Thyroid gland (tissue), 4 donors: ENCODE measurements at places on chromosomes 3 and 15. TPM values are rescaled to one million over a fixed set of nuclear protein-coding genes. Genes with fewer than 3 reads are reported as not detected.

DNA sequence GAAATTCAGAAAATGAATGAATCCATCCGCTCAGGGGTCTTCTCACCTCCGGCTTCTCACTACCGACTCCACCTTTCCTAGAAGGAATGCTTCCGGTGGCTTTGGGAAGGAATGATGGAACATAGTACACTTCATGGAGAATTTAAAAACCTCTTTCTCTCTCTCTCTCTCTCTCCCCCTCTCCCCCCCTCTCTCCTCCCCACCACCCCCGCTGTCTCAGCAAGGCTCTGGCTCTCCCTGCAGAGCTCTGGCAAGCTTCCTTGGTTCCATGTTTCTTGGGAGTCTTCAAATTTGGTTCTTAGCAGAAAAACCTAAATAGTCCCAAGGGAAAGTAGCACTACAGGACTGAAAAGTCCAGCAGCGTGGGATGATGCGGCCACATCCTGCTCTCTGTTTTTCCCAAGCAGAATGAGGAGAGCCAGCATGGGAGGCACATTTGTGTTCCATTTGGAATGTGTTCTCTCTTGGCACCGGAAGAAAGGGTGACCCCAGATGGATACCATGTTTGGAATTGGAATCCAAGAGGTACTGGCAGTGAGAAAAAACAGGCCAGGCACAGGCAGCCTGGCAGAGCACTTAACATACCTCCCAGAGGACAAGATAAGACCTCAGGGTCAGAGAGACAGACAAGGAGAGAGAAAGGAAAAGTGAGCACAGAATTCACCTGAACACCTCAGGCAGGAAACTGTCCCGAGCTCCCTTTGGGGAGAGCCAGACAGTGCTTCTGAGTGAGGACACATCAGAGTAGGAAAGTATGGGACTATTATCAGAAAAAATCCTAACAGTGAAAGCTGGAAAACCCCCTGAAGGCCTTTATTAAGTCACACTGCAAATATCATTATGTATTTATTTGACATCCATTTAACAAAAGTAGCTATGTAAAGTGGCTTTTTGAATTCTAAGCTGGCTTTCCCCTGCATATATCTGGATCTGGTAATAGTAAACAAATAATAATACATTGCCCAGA is at the start of gene POPDC2:
Gene POPDC2, minus strand, starts transcription at position 116 of the 967 bp plus-strand sequence. CDS start 166 bp downstream, outside the sequence.
- no peak for DNase-seq

- no peak for DNase-seq
Measured at GRCh38 chr3:10247679-10248183, 528 bp upstream of the TATDN2 start.

DNA sequence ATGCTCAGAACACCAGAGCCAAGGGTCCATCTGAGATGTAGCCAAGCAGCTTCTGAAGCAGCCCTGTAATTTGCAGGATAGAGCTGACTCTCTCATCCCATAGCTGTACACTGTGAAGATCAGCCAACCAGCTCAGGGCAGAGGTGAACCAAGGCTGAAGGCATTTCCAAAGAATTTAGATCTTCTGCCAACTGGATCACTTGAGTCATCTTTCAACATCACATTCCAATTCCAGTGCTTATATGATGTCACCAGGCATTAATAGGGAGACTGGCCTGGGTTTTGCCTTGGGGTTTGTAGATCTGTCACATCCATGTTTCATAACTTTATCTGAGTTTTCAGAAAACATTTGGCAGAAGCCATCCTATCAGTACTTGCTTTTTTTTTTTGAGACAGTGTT is 98.2 kb downstream of the NR2F2 start:
- no peak for DNase-seq

DNA sequence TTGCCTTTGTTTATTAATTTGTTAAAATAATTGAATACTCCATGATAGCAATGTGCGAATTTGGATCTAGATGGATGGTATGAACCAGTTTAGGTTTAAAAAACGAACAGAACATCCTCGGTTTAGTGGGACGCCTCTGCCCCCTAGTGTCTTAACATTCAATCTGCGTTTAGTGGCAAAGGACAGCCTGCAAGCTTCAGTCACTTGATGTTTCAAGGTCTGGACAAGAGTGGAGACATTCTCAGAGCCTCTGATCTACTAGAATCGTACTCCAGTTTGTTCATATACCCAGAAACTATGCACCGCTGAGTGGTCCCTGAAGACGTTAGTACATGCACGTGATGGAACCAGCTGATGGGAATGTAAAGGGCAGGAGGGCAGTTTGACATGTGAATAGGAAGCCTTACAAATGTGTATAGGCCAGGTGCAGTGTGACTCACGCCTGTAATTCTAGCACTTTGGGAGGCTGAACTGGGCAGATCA is 17.8 kb upstream of the ATP13A4 start:
- peak; percentile 75 for DNase-seq

DNA sequence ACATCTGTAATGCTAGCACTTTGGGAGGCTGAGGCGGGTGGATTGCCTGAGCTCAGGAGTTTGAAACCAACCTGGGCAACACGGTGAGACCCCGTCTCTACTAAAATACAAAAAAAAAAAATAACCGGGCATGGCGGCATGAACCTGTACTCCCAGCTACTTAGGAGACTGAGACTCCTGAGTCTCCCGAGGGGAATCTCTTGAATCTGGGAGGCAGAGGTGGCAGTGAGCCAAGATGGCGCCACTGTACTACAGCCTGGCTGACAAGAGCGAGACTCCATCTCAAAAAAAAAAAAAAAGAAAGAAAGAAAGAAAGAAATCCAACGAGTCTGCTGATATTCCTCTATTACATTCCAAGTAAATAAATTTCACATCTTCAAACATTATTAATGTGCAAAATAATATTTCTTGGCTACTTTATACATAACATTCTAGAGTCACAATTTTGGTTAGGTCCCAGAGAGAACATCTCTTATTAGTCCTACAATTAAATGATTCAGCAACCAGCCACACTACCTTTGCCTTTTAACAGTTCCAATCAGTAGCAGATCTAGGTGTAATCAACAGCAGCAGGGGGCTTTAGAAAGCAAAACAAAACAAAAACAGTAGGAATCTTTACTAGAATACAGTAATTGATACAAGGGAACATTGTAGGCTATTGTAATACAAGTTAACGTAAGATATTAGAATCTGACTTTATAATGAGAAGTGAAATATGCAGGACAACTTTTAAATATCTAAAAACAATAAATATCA is 195.8 kb downstream of the TBC1D5 start:
- no peak for DNase-seq

Gene ZNF501
- total RNA-seq, result 15.9 TPM

Gene OR4F15
- total RNA-seq, result not detected

DNA sequence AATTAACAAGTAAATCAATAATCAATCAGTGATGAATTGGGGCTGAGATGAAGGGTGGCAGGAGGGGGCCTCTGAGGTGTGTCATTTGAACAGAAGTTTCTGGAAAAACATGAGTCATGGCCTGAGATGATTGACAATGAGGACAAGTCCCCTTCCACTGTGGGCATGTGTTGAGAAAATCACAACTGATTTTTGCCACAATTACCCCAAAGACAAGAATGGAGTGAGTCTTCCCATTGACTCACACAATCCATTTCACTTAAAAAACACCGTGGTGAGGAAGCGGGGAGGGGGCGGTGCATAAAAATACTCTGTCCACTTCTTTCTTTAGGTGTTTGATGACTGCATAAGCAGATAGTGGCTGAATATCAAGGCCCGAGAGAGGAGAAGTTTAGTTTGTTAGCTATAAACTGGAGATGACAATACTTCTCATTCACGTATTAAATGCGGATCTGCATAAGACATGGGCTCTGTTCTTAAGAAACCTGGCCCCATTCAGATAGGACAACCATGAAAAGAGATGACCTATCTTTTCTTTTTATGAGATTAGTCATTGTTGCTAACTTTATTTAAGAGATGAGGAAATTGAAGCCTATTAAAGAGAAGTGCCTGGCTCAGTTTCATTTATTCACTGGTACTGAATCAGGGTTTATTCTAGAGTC is 34.7 kb downstream of the SHC4 start:
- no peak for DNase-seq

DNA sequence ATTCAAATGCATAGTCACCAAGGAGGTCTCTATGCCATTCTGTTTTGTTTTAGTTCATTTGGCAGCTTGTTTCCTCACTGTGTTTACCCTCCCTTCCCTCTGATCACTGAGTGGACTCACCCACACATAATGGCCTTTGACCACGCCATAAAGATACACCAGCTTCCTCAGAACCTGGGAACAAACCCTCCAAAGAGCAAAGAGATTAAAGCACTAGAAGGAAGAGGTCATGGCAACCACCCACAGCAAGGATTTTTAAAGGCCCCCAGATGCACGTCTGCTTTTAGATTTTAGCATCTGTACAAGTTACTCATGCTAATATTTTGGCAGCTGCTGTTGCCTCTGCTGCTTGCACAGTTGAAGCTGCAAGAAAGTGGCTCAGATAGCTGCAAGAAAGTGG is 47.9 kb upstream of the CADPS start:
- no peak for DNase-seq

DNA sequence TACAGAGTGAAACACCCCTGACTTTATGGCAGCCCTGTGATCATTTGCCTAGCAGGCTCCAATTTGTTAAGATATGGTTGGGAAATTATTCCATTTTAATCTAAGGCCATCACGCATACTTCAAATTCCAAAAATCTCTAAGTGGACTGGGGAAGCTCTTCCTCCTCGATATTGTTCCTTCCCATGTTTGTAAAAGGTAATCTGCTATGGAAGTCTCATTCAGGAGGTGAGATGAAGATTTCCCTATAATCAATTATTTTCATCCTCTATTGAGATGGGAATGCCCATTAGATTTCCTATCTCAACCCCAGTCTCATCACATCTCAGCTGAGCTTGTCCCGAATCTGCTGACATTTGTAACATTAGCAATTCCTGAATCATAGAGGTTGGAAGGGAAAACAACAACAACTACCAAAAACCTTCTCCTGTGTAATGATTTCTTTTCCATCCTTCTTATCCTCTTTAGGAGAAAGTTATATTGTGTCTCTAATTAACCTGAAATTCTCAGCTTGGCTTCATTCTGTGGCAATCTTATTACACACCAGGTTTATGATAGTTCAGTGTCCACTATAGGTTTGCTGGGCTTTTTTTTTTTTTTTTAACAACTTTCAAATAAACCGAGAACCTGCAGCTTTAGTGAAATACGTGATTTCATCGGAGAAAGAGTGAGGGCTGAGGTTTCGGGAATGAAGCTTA is 2.2 kb upstream of the NR2F2 start:
- DNase-seq, result no peak

DNA sequence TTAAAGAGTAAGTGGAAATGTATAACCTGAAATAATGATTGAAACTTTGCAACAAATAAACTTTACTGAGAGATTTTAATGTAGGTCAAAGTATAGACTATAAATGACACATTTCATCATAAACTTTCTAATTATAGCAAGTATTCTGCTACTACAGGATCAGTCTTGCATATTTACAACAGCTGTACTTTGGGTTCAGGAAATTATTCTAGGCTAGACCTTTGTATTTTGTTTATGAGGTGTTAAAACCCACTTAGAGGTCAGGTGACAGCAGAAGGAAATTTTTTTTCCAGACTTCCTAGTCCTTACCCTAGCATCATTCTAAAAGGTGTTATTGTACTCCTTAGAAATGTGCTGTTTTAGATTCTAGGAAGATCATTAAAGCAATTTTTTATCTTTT is 2.3 kb downstream of the RNF7 start:
- no peak for DNase-seq

Gene CFAP100
- not detected for total RNA-seq

GRCh38 chr3:61073566-61074165 is 177.6 kb downstream of the FHIT start:
- no peak for DNase-seq

DNA sequence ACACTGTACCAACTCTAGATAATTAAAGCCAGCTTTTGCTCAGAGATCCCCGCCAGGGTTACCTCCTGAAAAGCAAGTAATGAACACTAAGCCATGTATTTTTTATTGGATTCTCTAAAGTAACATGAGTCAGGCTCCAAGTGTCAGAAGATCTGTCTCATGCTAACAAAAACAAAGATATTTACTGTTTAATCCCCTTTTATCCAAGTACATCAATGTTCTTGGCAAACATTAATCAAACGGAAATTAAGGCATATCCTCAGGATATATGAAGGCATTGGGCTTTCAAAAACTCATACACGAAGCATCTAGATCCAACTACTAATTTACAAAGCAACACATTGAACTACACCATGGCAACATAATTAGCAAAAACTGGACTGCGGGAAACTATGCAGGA is 37.2 kb downstream of the MYO5A start:
- DNase-seq, result no peak

DNA sequence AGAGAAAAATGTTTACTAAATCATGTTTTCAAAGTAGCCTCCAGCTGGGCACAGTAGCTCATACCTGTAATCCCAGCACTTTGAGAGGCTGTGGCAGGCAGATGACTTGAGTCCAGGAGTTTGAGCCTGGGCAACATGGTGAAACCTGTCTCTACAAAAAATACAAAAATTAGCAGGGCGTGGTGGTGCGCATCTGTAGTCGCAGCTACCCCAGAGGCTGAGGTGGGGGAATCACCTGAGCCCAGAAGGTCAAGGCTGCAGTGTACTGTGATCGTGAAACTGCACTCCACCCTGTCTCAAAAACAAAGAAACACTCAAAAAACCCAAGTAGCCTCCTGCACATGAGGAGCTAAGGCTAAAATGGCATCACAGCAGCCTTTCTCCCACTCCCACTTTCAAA is 1.6 kb upstream of the PPIB start:
- no peak for DNase-seq

- DNase-seq, result no peak
Measured at GRCh38 chr3:25306066-25306465, 122.0 kb upstream of the RARB start.

DNA sequence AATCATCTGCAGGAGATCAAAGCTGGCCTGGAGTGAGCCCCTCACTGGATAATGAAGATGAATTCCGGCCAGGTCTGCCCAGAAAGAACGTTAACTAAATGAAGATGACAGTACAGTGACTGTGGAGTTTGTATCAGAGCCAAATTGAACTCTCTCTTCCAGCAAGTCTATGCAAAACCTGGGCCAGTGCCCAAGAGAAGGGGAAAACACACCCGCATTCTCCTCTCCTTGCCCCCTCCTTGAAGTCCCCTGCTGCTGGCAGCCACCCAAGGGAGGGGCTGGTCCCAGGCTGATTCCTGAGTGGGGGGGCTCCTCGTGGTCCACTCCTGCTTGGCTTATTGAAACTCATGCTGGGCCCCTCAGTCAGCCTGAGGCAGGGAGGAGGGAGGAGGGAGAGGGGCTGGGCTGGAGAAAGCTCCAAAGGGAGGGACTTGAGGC is 155.7 kb downstream of the RAB11A start:
- DNase-seq, result peak; percentile 12

Gene CACNA1D
- 17.7 TPM for total RNA-seq

Gene ALAS1
- total RNA-seq, result 27.7 TPM

Gene GPR156
- total RNA-seq, result not detected

GRCh38 chr3:152296971-152297370 is 28.2 kb downstream of the MBNL1 start:
- DNase-seq, result no peak

GRCh38 chr3:112084980-112085705 is 1.0 kb upstream of the C3orf52 start:
- no peak for DNase-seq
